ENCODE measurements at places on chromosomes 3 and 15.

- no peak for DNase-seq
These were observed 369.0 kb upstream of the CDIN1 start for GRCh38 chr15:36210426-36210825.

- peak; percentile 80 for DNase-seq
These were observed 50.8 kb upstream of the RPL32 start for GRCh38 chr3:12891985-12892839.

GRCh38 chr3:110569073-110569472, 502.5 kb upstream of the NECTIN3 start:
- DNase-seq: no peak

DNA sequence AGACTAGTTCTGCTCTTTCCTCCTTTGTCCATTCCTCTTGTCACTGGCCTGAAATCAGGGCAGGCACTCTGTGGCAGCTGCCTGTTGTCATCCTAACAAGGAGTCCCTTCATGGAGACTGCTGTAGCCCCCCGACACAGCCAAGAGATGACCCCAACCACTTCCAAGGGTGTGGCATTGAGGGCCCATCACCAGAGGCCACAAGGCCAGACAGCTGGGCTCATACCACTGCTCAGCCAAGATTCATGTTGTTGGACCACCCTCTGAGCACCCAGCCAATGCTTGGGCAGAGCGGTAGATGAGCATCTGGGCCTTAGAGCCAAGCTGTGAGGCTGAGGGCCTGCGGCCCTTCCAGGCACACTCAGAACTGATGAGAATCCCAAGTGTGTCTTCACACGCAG, 85.4 kb downstream of the EPHB1 start:
- DNase-seq: no peak

- DNase-seq: no peak
These were observed 13.5 kb upstream of the ZFYVE19 start for GRCh38 chr15:40793216-40793989.

Measured in SW480 (cell line).